ENCODE measurements at places on chromosomes 3 and 15.

DNA sequence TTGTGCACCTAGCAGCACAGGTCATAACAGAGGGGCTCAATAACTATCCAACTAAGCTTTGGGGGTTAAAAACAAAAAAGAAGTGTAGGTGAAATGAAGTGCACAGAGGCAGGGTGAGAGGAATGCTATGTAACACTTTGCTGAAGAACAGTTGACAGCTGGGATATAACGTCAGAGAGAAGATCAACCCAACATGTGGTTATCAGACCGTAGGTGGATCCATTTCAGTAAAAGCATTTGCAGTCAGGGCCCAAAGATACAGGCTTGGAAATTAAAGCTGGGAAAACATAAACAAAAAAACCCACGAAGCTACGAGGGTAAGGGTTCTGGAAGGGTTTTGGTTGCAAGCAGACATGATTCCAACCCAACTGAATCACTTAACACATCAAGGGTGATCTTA, 377.5 kb upstream of the NR2F2 start:
- DNase-seq, result no peak

DNA sequence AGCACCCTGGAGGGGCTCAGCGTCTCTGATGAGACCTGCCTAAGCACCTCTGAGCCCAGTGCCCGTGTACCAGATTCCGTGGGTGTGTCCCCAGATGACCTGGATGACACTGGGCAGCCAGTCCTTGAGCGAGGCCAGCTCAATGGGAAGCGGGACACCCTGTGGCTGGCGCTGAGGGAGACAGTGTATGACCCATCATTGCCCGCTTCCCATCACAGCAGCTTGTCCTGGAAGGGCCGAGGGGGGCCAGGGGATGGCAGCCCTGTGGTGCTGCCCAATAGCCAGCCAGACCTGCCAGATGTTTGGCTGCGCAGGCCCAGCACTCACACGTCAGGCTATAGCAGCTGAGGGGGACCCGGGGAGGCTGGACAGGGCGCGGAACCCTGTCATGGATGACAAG, 12.0 kb downstream of the DISP2 start:
- DNase-seq, result no peak

GRCh38 chr15:63473999-63474809, 30.2 kb upstream of the USP3 start:
- no peak for DNase-seq

GRCh38 chr15:73767806-73768501, 14.8 kb upstream of the INSYN1 start:
- DNase-seq, result no peak

GRCh38 chr15:96324940-96325540, 5.5 kb upstream of the NR2F2 start:
- no peak for DNase-seq

GRCh38 chr3:58333206-58334012, 717 bp downstream of the PXK start:
- DNase-seq, result no peak

DNA sequence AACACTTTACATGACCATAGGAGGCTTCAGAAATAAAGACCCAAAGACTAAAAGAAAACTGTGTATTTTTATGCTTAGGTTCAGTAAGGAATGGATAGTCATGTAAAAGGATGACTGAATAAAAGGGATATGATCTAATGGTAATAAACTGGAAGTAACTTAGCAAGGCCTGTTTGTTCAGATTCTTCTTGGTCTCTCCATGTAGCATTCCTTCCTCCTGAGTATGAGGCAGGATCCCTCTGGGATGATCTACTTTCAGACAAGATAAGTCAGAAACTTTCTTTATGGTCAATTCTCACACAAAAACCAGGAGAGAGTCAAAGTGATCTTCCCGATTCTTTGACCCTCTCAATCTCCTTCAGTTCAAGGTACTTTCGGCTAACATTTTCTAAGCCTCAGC, 340.8 kb upstream of the DCBLD2 start:
- no peak for DNase-seq

- DNase-seq, result no peak
These were observed 56.5 kb downstream of the ATP13A4 start for GRCh38 chr3:193498215-193498614.

DNA sequence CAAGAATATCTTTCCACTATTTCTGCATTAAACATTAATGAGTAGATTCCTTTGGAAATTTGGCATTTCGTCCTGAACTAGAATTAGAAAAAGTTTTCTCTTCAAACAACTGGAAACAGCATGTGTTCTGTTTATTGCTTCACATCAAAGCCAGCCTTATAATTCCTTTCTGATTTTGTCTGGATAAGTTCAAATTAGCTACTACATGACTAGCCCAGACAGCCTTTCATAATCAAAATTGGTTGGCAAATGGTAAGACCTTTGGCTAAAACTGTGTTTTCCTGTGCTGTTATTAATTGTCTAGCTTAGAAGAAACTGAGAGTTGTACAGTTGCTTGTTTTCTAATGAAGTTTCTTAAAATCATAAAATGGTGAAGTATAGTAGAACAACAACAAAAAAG, 52.7 kb upstream of the P3H2 start:
- no peak for DNase-seq

DNA sequence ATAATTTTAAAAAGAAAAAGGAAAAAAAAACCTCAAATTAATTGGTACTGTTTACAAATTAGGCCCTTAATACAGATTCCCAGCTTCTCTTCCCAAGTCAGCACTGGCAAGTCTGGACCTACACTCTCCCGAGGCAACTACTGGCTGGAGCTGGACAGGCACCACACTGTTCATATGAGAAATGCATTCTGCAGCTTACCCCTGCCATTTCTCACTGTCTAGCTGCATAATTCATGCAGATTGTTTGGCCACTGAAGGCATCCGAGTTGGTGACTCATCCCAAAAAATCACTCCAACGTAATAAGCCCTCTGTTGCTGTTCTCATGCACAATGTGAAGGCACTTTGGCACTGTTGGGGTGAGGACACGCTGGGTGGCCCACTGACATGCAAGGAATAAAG, 45.3 kb downstream of the ROPN1B start:
- no peak for DNase-seq

DNA sequence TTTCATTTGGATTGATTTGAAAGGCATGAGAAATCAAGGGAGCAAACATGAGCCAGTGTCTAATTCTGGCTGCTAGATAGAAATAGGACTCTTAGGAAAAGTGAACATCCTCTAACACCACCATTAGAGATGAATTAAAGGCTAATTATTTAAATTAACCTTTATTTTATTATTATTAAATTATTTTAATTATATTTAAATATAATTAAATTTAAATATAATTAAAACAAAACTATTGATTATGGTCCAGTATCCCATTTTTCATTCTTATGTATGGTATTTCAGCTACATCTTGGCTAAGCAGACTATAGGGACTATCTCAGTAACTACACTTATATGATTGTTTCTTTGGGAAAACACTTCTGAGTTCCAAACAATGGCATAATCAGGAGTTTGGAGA, 904.8 kb downstream of the NAALADL2 start:
- DNase-seq, result no peak

DNA sequence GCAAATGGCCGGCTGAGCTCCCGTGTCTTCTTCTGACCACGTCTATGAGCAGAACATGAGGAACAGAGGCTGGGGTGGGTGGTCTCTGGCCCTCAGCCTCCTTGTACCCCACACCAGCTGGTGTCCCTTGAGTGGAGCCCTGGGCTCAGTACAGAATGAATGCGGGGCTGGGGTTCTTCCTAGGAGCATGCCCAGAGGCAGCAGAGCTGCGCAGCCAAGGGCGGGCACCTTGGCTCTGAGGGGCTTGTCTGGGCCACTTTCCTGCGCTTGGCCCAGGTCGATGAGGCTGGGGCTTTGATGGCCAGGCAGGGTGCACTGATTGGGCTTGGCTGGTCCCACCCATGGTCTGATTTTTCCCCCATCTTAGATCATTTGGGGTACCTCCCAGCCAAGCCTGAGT, 6.4 kb downstream of the SCN5A start:
- no peak for DNase-seq

GRCh38 chr15:92929002-92929401, 28.9 kb downstream of the CHD2 start:
- no peak for DNase-seq

- no peak for DNase-seq
These were observed 28.9 kb downstream of the OSBPL10 start for GRCh38 chr3:31952205-31952604.

DNA sequence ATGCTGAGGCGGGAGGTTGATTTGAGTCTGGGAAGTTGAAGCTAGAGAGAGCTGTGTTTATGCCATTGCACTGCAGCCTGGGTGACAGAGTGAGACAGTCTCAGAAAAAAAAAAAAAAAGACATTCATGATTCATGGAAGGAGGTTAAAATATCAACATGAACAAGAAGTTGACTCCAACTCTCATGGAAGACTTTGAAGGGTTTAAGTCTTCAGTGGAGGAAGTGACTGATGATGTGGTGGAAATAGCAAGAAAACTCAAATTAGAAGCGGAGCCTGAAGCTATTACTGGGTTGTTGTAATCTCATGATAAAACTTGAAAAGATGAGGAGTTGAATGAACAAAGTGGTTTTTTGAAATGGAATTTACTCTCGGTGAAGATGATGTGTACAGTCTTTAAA, 491.8 kb downstream of the SQOR start:
- no peak for DNase-seq

GRCh38 chr15:78035321-78035751, 42.2 kb downstream of the TBC1D2B start:
- no peak for DNase-seq

GRCh38 chr3:107663266-107663665, 140.5 kb downstream of the BBX start:
- no peak for DNase-seq

All from progenitor cell of endocrine pancreas (in vitro differentiated cells).